CD4-positive, alpha-beta T cell (primary cell): ENCODE measurements at places on chromosomes 3 and 15.

- no peak for DNase-seq
Observed at GRCh38 chr3:115931581-115931980, 308.3 kb downstream of the GAP43 start.

- no peak for DNase-seq
Observed at GRCh38 chr3:182597621-182598041, 195.7 kb upstream of the ATP11B start.

GRCh38 chr3:23219117-23219516 lies 16.0 kb downstream of the UBE2E2 start:
- no peak for DNase-seq

- DNase-seq: no peak
Observed at GRCh38 chr3:151501171-151501922, 40.5 kb upstream of the IGSF10 start.

- no peak for DNase-seq
Observed at GRCh38 chr3:100407977-100408532, 6.7 kb downstream of the LNP1 start.

DNA sequence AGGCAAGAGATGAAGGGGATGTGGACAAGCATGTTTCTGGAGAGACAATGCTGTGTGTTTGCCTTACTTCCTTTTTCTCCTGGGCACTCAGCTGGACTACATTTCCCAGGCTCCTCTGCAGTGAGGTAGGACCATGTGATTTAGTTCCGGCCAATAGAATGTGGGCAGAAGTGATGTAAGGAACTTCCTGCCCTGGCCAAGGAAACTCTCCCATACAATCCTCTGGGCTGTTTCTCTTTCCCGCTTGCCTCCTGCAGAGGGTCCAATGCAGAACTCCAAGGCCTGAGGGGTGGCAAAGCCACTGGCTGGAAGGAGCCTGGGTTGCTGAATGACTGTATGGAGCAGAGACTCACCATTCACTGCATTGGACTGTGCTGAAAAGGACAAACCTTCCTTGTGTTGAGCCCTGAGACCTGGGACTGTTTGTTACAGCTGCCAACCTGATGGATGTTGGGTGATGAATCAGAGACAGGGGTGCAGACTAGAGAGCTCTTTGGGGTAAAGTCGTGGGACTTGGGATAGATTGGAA lies 82.7 kb upstream of the SLC6A6 start:
- DNase-seq: no peak

- DNase-seq: no peak
Observed at GRCh38 chr3:112116748-112117186, 16.3 kb downstream of the GCSAM start.

- no peak for DNase-seq
Observed at GRCh38 chr3:15633766-15634598, 32.4 kb downstream of the BTD start.

- DNase-seq: no peak
Observed at GRCh38 chr15:76108021-76108723, 48.4 kb downstream of the TMEM266 start.

DNA sequence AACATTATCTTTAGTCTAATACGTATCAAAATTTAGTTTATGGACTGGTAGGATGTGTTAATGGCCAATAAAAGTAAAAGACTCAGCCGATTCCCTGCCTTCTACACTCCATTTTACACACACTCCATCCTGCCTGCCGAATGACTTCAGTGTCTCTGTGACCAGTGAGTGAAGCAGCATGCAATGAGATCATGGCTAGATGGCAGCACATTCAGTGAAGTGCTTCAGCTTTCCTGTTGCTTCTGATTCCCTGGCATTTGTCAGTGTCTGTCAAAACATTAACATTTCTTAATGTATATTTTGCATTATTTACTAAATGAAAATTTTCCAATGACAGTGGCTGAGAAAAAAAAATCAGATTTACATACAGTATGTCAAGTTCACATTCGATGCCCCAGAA lies 412.0 kb downstream of the FHIT start:
- DNase-seq: no peak

DNA sequence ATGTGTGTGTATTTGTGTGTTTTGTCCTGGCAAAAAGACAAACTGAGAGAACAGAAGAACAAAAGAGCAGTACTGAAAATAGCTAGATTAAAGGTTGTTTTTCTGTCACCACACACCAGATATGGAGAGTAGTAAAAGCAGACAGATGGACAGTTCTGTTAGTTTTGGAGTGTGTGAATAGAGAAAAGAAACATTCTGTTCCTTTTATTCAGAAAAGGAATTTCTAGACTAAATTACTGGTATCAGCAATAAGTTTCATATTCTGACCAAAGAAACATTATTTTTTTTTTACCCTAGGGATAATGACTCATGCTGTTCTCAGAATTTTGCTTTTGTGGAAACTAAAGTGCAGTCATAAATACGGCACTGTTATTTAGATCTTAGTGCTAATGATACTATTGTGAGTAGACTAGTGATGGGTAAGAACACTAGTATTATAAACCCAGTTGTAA lies 32.9 kb downstream of the PIK3CA start:
- no peak for DNase-seq

- DNase-seq: no peak
Observed at GRCh38 chr3:72306800-72307341, 521.9 kb upstream of the PROK2 start.

GRCh38 chr3:192011137-192011536 lies 550.2 kb downstream of the PYDC2 start:
- DNase-seq: no peak

- DNase-seq: peak; percentile 54
Observed at GRCh38 chr3:46693038-46693891, at the start of gene ALS2CL. Gene ALS2CL, minus strand, starts transcription at chr3:46693679. Its CDS starts 4,239 bp downstream, at chr3:46689440.

- no peak for DNase-seq
Observed at GRCh38 chr15:31392761-31393401, 66.2 kb downstream of the KLF13 start.

DNA sequence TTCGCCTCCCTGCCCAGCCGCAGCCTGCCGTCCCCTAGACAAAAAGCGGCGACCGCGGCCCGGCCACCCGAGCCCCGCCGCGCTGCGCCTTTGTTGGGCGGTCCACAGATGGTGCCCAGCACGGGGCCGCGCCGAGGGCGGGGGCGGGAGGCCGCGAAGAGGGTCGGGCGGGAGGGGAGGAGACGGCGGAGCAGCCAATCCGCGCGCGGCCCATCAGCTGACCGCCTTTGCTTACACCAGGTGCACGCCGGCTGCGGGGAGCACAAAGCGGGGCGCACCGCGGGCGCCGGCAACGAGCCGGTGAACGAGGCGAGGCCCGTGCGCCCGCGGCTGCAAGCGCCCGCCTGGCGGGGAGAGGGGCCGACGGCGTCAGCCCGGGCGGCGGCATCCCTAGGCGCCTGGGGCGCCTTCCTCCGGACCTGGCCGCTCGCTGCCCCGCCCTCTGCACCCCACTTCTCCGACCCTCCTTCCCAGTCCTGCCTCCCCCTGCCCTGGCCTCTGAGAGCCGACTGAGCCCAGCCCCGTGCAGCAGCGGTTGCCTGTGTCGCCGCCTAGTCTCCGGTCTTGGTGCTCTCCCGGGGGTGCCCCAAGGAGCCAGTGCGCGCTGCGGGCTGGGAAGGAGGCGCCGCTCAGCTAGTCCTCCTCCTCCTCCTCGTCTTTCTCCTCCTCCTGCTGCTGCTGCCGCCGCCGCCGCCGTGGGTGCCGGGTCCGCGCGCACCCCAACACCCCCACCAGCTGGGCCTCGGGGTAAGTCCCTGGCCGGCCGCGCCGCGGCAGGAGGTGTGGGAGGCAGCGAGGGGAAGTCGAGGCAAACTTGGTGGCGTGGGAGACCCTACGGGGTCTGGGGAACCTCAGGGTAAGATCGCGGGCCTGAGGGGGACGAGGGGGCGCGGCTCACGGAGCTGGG lies at the start of gene LRRN1:
Gene LRRN1 (plus strand): TSS at position 259 of the 907 bp plus-strand sequence. CDS start 45,211 bp downstream, outside the sequence.
- DNase-seq: no peak

GRCh38 chr3:186418671-186419145 lies 56.7 kb upstream of the DGKG start:
- DNase-seq: no peak

GRCh38 chr3:170207717-170208116 lies 14.5 kb upstream of the PRKCI start:
- no peak for DNase-seq
